ENCODE measurements at places on chromosomes 11 and 22. TPM values are rescaled to one million over a fixed set of nuclear protein-coding genes. Genes with fewer than 3 reads are reported as not detected.

- peaks cover 31% of the 10 kb centered on the region for H3K36me3 ChIP-seq
- no peak for DNase-seq
- H3K4me3 ChIP-seq = no peak overlapping the region
- H3K4me1 ChIP-seq = peaks cover 1% of the 10 kb centered on the region
- no peak overlapping the region for H3K27ac ChIP-seq
Measured at GRCh38 chr22:29816539-29816938, 21.5 kb downstream of the ASCC2 start.

DNA sequence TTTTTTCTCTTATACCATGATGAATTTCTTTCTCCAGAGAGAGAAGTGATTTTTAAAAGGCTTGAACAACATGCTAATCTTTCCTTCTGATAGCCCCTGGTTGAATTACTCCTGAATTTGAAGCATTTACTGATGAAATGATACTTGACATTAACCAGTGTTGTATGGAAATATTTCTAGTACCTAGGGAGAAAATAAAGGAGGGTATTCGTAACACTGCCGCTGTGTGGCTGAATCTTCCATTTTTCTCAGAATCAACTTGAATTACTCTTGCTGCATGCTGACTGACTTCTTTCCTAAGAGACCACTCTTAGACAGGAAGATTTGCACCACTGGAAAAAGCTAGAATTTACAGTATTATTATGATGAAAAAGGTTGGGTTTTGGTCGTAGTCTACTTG is 118.3 kb downstream of the FAT3 start:
- no peak overlapping the region for H3K4me3 ChIP-seq
- H3K4me1 ChIP-seq = no peaks in the 10 kb centered on the region
- H3K27me3 ChIP-seq = no peaks in the 10 kb centered on the region
- no peak overlapping the region for H3K27ac ChIP-seq
- DNase-seq = peak; percentile 22

DNA sequence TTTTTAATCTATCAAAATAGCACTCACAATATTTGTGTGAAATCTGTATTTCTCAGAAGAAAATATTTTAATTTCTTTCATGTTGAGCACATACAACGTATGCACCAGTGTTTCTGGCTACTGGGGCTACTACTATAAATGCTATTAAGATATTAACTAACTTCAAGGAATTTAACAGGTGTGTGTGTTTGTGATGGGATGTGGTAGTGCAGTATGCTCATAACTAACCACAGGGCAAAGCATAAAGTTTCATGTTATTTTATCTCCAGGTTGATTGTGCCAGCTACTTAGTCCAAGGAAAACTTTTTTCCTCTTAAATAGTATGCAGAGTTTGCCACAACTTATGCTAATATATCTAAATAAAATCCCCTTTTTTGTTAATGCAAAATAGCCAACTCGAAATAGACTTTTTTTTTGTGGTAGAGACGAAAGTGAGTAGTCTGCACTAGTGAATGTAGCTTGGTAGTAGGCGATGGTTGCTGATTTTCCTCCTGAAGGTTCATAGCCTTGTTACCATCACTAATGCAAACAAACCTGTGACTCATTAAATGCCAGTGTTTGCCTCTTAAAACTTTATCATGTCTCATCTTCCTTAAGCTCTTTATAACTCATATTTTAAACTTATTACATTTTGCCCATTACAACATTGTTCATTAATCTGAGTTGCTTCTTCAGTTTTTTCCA is 565.5 kb upstream of the ANO3 start:
- no peak for DNase-seq
- H3K4me1 ChIP-seq = no peaks in the 10 kb centered on the region
- no peaks in the 10 kb centered on the region for H3K36me3 ChIP-seq
- H3K4me3 ChIP-seq = no peak overlapping the region
- no peak overlapping the region for H3K27ac ChIP-seq
- no peaks in the 10 kb centered on the region for H3K27me3 ChIP-seq

DNA sequence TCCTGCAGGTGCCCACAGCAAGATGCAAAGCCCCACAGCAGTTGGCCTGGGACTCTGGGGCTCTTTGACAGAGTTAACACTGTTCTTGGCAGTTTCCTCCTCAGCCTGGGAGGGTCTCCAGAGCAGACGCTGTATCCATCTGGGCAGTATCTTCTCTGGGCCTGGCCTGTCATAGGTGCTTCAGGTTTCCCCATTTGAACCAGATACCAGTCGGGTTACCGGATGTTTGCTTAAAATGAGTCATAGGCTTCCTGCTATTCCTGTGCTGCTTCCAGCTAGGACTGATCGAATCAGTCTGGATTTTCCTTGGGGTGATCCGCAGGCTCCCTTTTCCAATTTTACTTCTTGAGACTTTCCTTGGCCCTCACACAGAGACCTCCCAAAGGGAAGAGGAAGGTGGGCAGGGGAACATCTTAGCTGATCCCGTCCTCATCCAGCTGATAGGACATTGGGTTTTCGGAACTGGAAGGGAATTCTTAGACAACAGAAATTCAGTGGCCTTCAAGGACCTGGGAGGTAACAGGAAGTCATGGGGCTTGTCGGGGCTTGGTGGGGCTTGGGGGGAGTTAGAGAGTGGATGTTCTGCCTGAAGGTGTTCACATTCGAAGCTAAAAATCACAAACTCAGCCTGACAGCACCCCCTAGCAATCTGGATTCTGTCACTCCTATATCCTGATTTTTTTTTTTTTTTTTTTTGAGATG is 2.4 kb upstream of the RANGAP1 start:
- peak overlapping the region; percentile 76 for H3K27ac ChIP-seq
- peaks cover 16% of the 10 kb centered on the region for H3K4me1 ChIP-seq
- no peaks in the 10 kb centered on the region for H3K27me3 ChIP-seq
- H3K36me3 ChIP-seq = no peaks in the 10 kb centered on the region
- no peak for DNase-seq

GRCh38 chr11:74806267-74806666 is 57.6 kb downstream of the RNF169 start:
- H3K27ac ChIP-seq = no peak overlapping the region
- no peak for DNase-seq
- no peak overlapping the region for H3K4me3 ChIP-seq
- H3K27me3 ChIP-seq = no peaks in the 10 kb centered on the region

- H3K27me3 ChIP-seq = no peaks in the 10 kb centered on the region
- DNase-seq = no peak
- H3K4me1 ChIP-seq = no peaks in the 10 kb centered on the region
- H3K36me3 ChIP-seq = peaks cover 79% of the 10 kb centered on the region
- no peak overlapping the region for H3K27ac ChIP-seq
- H3K4me3 ChIP-seq = no peak overlapping the region
Measured at GRCh38 chr22:20111045-20111688, 4.7 kb upstream of the RANBP1 start.

DNA sequence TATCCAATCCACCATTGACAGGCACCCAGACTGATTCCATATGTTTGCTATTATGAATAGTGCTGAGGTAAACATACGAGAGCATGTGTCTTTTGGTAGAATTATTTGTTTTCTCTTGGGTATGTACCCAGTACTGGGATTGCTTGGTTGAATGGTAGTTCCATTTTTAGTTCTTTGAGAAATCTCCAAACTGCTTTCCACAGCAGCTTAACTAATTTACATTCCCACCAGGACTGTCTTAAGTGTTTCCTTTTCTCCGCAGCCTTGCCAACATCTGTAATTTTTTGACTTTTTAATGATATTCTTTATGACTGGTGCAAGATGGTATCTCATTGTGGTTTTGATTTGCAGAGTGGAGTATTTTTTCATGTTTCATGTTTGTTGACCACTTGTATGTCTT is 8.3 kb downstream of the FDX1 start:
- no peaks in the 10 kb centered on the region for H3K27me3 ChIP-seq
- no peak for DNase-seq
- H3K4me1 ChIP-seq = peaks cover 1% of the 10 kb centered on the region
- H3K36me3 ChIP-seq = peaks cover 14% of the 10 kb centered on the region

- no peak overlapping the region for H3K27ac ChIP-seq
- H3K36me3 ChIP-seq = peaks cover 11% of the 10 kb centered on the region
- DNase-seq = no peak
- H3K4me1 ChIP-seq = peaks cover 7% of the 10 kb centered on the region
- H3K27me3 ChIP-seq = no peaks in the 10 kb centered on the region
Measured at GRCh38 chr11:123742724-123743120, 1.3 kb upstream of the ZNF202 start.

GRCh38 chr22:19530751-19531150 is 6.5 kb upstream of the CLDN5 start:
- peaks cover 13% of the 10 kb centered on the region for H3K4me1 ChIP-seq
- no peaks in the 10 kb centered on the region for H3K36me3 ChIP-seq
- no peak overlapping the region for H3K27ac ChIP-seq
- DNase-seq = no peak

GRCh38 chr11:102423936-102424335 is 28.6 kb downstream of the TMEM123 start:
- no peaks in the 10 kb centered on the region for H3K36me3 ChIP-seq
- no peak for DNase-seq
- H3K4me3 ChIP-seq = no peak overlapping the region
- no peak overlapping the region for H3K27ac ChIP-seq

The C22orf31 gene
- total RNA-seq = not detected

The TPH1 gene
- 0.74 TPM for total RNA-seq

- peak overlapping the region; percentile 80 for H3K27ac ChIP-seq
- no peak overlapping the region for H3K4me3 ChIP-seq
- H3K36me3 ChIP-seq = no peaks in the 10 kb centered on the region
- H3K4me1 ChIP-seq = peaks cover 66% of the 10 kb centered on the region
- H3K27me3 ChIP-seq = no peaks in the 10 kb centered on the region
Measured at GRCh38 chr22:36364255-36365019, 23.3 kb downstream of the MYH9 start.

- H3K27ac ChIP-seq = no peak overlapping the region
- no peak overlapping the region for H3K4me3 ChIP-seq
- H3K4me1 ChIP-seq = no peaks in the 10 kb centered on the region
- no peaks in the 10 kb centered on the region for H3K36me3 ChIP-seq
Measured at GRCh38 chr22:22955866-22956535, 68.4 kb downstream of the IGLL5 start.

DNA sequence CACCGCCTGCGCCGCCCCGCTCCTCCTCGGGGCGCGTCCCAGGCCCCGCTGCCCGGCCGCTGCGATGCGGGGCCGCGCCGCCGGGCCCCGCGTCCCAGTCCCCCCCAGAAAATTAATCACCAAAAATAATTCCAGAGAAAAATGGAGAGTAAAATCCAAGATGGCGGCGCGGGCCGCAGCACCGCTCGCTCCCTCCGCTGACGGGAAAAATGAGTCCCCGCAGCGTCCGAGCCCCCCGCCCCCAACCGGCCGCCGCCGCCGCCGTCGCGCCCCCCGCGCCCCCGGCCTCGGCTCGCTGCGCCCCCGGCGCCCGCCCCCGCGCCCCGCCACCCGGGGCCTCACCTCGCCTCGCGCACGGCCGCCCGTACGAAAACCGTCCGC is at the start of gene KMT5B:
KMT5B (minus strand) TSS at position 162 of the 381 bp plus-strand sequence. CDS start 23,220 bp downstream, outside the sequence.
- H3K27me3 ChIP-seq = no peaks in the 10 kb centered on the region
- H3K4me3 ChIP-seq = peak within 1 kb of the TSS; percentile 98
- peak; percentile 89 for DNase-seq
- H3K27ac ChIP-seq = peak within 1 kb of the TSS; percentile 100

GRCh38 chr22:49958931-49959781 is 1.4 kb upstream of the PIM3 start:
- no peak for DNase-seq
- peaks cover 11% of the 10 kb centered on the region for H3K4me1 ChIP-seq
- peak overlapping the region; percentile 90 for H3K27ac ChIP-seq
- H3K4me3 ChIP-seq = peak overlapping the region; percentile 58
- no peaks in the 10 kb centered on the region for H3K27me3 ChIP-seq
- peaks cover 4% of the 10 kb centered on the region for H3K36me3 ChIP-seq

The MS4A14 gene
- total RNA-seq = 4.4 TPM

DNA sequence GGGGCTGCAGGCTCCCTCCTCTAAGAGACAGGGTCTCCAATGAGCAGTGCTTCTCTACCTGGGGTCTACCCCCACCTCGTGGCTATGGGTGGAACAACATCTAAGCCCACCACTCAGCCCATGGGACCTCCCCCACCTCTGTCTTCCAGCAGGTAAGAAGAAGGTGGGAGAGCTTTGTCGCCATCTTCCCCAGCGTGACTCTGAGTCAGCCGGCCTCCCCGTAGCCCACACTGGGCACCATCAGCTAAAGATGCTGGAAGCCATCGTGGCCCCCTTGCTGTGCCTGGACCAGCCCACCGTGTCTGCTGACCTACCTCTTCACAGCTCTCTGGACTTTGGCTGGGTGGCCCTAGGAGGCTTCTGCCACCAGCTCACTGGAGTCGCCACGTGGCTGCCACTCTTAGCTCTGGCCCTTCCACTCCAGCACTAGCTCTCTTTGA is 944 bp downstream of the C11orf86 start:
- peak; percentile 15 for DNase-seq
- H3K27me3 ChIP-seq = no peaks in the 10 kb centered on the region
- H3K27ac ChIP-seq = no peak overlapping the region
- H3K4me1 ChIP-seq = no peaks in the 10 kb centered on the region
- no peak overlapping the region for H3K4me3 ChIP-seq
- no peaks in the 10 kb centered on the region for H3K36me3 ChIP-seq

- no peaks in the 10 kb centered on the region for H3K27me3 ChIP-seq
- no peak for DNase-seq
- no peaks in the 10 kb centered on the region for H3K36me3 ChIP-seq
- peaks cover 3% of the 10 kb centered on the region for H3K4me1 ChIP-seq
- no peak overlapping the region for H3K4me3 ChIP-seq
Measured at GRCh38 chr11:101188801-101189200, 59.2 kb upstream of the PGR start.

The ADAMTS8 gene
- 47.7 TPM for total RNA-seq

- peaks cover 4% of the 10 kb centered on the region for H3K4me1 ChIP-seq
- no peaks in the 10 kb centered on the region for H3K27me3 ChIP-seq
- no peak overlapping the region for H3K27ac ChIP-seq
- no peak overlapping the region for H3K4me3 ChIP-seq
Measured at GRCh38 chr22:45632791-45633515, 38.7 kb upstream of the ATXN10 start.

The MS4A15 gene
- not detected for total RNA-seq

DNA sequence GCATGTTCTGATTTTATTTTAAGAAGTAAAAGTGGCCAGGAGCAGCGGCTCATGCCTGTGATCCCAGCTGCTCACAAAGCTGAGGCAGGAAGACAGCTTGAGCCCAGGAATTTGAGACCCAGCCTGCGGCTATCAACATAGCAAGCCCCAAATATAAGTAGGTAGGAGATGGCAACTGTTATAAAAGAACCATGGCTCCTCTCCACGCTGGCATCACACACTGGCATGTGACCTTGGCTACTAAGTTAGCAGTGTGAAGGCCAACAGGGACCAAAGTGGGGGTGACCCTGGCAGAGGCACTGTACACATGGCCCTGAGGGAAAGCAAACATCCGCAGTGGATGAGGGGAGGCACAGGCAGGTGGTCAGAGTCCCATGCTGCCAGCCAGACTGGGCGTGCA is 33.0 kb downstream of the TPST2 start:
- no peaks in the 10 kb centered on the region for H3K36me3 ChIP-seq
- DNase-seq = no peak
- no peak overlapping the region for H3K27ac ChIP-seq
